IMR-90 (cell line): ENCODE measurements at places on chromosomes 1 and 21. TPM values are rescaled to one million over a fixed set of nuclear protein-coding genes. Genes with fewer than 3 reads are reported as not detected.

- no peaks in the 10 kb centered on the region for H3K36me3 ChIP-seq
- peaks cover 38% of the 10 kb centered on the region for H3K27me3 ChIP-seq
- DNase-seq: no peak
- H3K27ac ChIP-seq: no peak overlapping the region
- H3K4me1 ChIP-seq: no peaks in the 10 kb centered on the region
Observed at GRCh38 chr1:206080026-206080820, 27.2 kb downstream of the RHEX start.

GRCh38 chr21:32114419-32115035, 164.3 kb downstream of the MIS18A start:
- no peaks in the 10 kb centered on the region for H3K4me1 ChIP-seq
- no peak overlapping the region for H3K27ac ChIP-seq
- DNase-seq: no peak
- peaks cover 1% of the 10 kb centered on the region; the same call in 1 of the 2 replicates for H3K27me3 ChIP-seq

CYP4X1 gene
- total RNA-seq: not detected in 2 replicates

CD55 gene
- 6.6 and 9.7 TPM in 2 replicates for total RNA-seq

DNA sequence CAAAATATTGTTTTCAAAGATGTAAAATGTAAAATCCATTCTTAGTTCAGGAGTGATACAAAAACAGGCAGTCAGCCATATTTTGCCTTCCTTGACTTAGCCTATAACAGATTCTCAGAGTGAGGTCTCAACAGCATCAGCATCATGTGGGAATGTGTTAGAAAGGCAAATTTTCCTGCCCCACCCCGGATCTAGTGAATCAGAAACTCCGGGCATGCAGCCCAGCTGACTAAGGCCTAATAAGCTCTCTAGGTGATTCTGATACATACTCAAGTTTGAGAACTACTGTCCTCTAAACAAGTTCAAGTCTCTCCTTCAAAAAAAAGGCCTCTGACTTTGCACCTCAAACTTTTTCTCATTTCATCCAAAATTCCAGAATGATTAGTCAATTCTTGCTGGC, 46.9 kb upstream of the PRRC2C start:
- no peaks in the 10 kb centered on the region for H3K27me3 ChIP-seq
- no peak overlapping the region for H3K27ac ChIP-seq
- no peaks in the 10 kb centered on the region for H3K36me3 ChIP-seq
- DNase-seq: peak; percentile 98
- no peak overlapping the region for H3K4me3 ChIP-seq
